ENCODE measurements at places on chromosomes 3 and 15.
A peak's percentile ranks its signal among the peaks of the same experiment; 100 is the strongest.

DNA sequence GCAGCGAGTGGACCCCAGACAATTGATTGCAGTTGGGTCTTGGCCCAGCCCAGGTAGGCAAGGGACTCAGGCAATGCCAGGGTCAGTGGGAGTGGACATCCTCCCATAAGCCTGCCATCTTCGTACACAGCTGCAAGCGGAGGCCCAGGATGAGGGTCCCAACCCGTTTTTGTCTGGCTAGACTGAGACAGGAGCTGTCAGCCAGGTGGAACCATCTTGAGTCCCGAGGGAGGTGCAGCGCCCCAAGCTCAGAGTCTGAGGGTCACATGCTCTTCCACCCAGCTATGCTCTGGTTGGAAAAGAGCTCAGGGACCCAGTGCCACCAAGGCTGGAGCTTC, 22.6 kb upstream of the IP6K2 start:
- DNase-seq = no peak

DNA sequence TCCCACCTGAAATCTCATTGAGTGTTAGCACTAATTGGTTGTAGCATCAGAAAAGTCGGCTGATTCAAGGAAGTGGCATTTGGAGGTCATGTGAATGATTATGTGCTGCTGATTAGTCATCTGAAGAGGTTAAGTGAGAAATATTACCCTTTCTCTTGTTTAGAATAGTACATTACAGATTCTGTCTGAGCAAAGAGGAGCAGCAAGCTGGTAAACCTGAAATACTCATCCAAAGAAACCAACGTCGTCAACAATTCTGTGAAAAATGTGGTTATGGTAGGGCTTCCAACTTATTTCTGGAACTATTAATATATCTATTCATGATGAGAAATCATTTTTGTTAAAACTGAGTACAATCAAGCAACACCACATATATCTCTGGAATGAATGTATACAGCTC, 1024.9 kb downstream of the TUSC7 start:
- no peak for DNase-seq

GRCh38 chr3:141093971-141094684, 43.0 kb downstream of the SPSB4 start:
- DNase-seq = no peak

- no peak for DNase-seq
Measured at GRCh38 chr3:106033654-106034053, 164.8 kb upstream of the CBLB start.

DNA sequence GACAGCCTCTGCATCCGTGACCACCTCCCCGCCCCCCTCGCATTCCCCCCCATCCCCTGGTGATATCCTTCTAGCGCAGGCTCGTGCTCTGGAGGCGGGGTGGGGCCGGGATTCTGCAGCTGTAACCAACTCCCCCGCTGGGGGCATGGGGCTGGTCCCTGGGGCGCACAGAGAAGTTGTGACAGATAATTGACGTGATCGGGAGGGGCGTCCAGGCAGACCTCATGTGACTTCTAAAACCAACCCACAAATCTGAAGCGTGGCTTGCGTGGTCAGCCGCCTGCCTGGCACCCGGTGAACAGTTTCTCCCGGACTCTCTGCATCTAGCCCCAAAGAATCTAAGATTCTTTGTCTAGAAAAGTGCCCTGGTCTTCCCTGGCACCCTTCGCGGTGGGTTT, 100.6 kb upstream of the IGF1R start:
- no peak for DNase-seq

DNA sequence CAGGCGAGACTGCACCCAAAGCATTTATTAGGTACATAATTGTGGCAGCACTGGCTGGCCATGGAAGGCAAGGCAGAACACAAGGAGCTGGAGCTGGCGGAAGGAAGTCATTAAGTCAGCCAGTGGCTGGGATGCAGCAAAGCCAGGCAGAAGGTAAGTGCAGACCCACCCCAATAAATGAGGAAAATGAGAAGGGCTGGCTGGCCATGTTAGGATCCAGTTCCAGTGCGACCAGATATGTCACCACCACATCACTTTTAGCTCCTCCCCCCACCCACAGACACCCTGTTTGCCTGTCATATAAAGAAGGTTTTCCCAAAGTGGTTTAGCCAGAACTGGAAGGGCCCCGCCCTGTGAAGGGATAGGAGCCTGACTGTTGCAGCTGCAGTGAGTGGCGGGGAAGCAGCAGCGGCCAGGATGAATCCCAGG, at the start of gene FURIN:
FURIN (plus strand) TSS at position 328 of the 429 bp plus-strand sequence. CDS start 7,153 bp downstream, outside the sequence.
- DNase-seq = no peak

DNA sequence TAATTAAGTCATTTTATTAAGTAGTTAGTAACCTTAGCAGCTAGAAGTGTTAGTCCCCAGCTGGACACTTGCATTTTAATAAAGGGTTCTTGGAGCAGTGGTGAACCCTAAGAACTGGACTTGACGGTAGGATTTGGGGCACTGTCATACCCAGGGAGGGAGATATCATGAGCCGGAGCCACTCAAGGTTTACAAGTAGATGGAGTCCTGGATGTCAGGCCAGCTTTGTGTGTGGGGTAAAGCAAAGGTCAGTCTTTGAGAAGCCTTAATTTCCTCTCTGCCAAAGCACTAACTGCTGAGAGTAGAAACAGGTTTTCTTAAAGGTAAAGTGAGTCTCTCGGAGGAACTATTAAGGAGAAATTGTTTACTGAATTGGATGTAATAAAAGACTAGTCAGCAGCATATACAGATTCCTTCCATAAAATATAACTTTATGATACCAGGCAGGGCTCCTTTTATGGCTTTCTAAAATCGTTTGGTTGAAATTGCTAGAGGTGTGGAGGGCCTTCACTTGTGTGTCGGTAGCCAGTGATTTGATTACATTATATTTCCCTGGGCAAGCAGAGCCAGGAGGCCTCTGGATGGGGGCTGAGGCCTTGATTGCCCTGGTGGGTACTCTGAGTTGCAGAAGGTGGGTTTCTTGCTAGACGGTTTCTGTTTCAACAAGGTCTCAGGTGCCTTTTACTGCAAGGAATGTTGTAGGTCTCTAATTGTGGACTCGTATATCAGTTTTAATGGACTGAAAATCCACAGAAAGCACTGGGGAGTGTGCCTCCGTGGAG, 23.1 kb downstream of the SQOR start:
- DNase-seq = no peak

- no peak for DNase-seq
Measured at GRCh38 chr15:79640206-79640605, 208.1 kb downstream of the MINAR1 start.

GRCh38 chr3:14425581-14426304, 23.3 kb downstream of the SLC6A6 start:
- peak; percentile 37 for DNase-seq

GRCh38 chr3:151599103-151599672, 134.5 kb upstream of the AADACL2 start:
- DNase-seq = no peak

DNA sequence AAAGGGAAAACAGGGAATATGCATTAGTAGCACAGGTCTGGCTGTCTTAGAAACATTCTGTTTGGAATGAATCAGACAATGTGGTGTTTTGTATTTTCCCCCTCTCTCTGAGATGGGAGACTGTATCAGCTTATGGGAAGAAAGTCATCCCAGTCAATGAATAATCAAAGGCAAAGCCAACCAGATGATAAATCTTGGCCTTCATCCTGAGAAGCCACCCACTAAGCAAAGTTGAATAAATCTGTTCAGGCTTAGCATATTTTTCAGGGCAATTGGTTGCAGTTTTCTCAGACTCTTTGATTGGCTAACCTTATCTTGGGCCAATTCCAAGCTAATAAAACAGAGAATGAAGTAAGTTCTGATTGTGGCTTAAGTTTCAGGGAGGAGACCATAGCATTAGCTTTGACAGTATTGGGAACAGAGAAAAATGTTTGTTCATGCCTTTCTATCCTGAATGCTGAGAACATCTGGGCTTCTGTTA, 63.6 kb upstream of the ARL8B start:
- DNase-seq = no peak

GRCh38 chr3:102532901-102533300, 98.1 kb downstream of the ZPLD1 start:
- no peak for DNase-seq

DNA sequence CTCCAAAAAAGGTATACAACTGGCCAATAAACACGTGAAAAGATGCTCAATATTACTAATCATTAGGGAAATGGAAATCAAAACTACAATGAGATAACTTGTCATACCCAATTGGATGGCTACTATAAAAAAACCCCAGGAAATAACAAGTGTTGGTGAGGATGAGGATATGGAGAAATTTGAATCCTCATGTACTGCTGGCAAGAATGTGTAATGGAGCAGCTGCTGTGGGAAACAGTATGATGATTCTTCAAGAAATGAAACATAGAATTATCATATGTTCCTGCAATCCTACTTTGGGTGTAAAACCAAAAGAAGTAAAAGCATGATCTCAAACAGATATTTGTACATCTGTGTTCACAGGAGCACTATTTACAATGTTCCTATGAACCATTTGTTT, 67.4 kb downstream of the RPLP1 start:
- no peak for DNase-seq

DNA sequence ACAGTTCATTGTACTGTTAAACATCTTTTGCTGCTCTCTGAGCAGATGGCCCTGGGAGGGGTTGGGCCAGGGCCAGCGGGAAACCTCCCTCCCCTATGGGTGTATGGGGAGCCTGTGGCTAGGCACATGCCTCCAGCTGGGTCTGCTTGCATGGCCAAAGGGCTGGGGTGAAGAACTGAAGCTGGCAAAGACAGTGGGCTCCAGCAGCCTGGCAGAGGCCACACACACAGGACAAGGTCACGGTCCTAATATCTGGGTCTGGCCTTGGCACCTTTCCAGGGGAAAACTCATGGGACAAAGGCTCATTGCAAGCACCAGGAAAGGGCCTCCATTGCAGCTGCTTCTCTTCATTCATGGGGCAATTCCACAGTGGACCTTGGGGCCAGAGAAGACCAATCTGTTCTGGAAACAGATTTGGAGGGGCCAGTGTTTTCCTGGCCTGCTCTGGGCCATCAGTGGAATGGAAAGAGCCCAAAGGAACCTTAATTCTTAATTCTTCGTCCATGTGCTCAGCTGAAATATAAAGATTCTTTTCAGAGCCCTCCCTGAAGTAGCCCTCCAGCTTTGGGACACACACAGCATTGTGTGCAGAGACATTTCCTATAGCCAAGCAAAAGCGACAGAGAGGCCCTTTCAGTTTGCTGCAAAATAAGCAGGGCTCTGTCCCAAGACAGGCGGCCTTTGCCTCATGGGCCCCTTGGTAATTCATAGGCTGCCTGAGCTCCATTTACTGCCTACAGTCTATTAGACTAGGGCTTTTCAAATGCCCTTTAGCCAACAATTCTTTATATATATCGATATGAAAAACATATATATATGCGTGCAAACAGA, 11.3 kb upstream of the LIMD1 start:
- DNase-seq = no peak

DNA sequence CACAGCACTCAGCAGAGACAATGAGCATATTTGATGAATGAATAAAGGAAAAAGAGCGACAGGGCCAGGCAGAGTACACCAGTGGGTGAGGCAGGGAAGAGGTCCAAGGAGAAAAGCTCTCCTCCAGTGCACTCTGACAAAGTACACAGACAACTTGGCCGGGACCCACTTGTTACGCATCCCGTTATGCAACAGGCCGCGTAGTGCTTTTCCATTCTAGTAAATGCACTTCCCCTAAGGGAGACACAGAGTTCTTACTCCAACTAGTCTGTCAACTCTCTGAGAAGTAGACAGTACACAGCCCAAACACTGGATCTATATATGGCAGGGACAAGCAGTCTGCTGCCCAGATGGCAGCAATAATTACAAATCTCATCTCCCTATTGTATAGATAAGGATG, 18.5 kb downstream of the LARP6 start:
- no peak for DNase-seq

- no peak for DNase-seq
Measured at GRCh38 chr3:133426721-133427120, 26.9 kb downstream of the BFSP2 start.

DNA sequence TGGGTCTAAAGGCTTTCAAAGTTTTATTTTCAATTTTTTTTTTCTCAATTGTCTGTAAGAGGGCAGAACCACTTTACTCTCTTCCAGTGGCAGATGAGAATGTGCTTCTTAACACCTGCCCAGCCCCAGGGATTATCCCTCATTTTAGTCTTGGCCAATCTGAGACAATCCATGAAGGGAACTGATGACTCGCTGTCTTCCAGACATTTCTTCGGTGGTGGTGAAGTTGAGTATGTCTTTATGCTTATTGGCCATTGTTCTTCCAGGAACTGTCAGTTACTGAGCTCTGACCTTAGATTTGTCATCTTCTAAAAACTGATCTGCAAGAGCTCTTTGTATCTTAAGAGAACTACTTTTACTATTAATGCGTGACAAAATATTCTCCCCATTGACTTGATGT, 139.5 kb downstream of the TJP1 start:
- no peak for DNase-seq

- no peak for DNase-seq
Measured at GRCh38 chr15:91521996-91522395, 331.5 kb upstream of the SLCO3A1 start.

GRCh38 chr3:186990878-186991308, 60.6 kb downstream of the ST6GAL1 start:
- no peak for DNase-seq

GRCh38 chr15:73996939-73997338, 2.4 kb downstream of the PML start:
- no peak for DNase-seq

- no peak for DNase-seq
Measured at GRCh38 chr15:82802497-82802896, 3.4 kb downstream of the FSD2 start.

GRCh38 chr3:124700880-124701684, 29.2 kb upstream of the UMPS start:
- no peak for DNase-seq

DNA sequence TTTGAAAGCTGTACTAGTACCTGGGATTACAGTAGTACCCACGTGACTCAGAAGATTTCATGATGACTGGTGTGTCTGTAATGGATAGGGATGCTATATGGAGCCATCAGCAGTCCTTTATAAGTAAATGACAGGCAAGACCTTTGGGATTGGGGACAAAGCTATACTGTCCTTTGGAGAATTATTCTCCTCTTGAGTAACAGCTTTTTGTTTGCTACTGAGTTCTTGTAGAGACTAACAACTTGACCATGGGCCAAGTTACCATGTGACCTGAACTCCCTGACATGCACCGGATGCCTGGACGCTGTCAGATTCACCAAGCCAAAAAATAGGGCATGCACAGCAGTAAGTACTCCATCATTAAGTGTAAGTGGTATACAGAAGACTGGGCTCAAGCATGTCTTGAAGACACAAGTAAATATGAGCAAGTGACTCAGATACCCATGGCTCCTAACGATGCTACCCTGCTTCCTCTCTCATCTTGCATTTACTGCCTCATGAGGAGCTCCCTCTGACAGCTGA, 12.9 kb downstream of the SEC11A start:
- DNase-seq = no peak

- no peak for DNase-seq
Measured at GRCh38 chr3:69085168-69085832, 563 bp downstream of the ARL6IP5 start.

GRCh38 chr3:38548154-38548931, 52.2 kb downstream of the EXOG start:
- DNase-seq = no peak

All from activated CD4-positive, alpha-beta T cell treated with anti-CD3 and anti-CD28 coated beads, Interleukin-2, amount 50 U/mL, for 24 hours (primary cell).